Caco-2 (cell line): ENCODE measurements at places on chromosomes 2 and 18. TPM values are rescaled to one million over a fixed set of nuclear protein-coding genes. Genes with fewer than 3 reads are reported as not detected.

Gene C2orf80
- total RNA-seq: not detected in 2 replicates

Gene COA5
- 35.7 TPM in 2 replicates for total RNA-seq

Gene LYPD6
- total RNA-seq: 9.0 and 10.5 TPM in 2 replicates

Gene SUMO1
- total RNA-seq: 137 and 143 TPM in 2 replicates

Gene TLK1
- total RNA-seq: 77.7 and 85.1 TPM in 2 replicates

Gene LRRTM4
- total RNA-seq: 0.21 and 0.32 TPM in 2 replicates

Gene PFN4
- total RNA-seq: 1.3 and 1.4 TPM in 2 replicates

Gene C1QL2
- not detected in 2 replicates for total RNA-seq

Gene SERPINB3
- not detected in 2 replicates for total RNA-seq

Gene SERPINB2
- total RNA-seq: not detected in 2 replicates

Gene KRTCAP3
- 47.8 and 53.9 TPM in 2 replicates for total RNA-seq

Gene CNNM3
- 62.5 and 69.1 TPM in 2 replicates for total RNA-seq

GRCh38 chr2:219104107-219105035, 43.6 kb upstream of the IHH start:
- DNase-seq: peak; percentile 60

DNA sequence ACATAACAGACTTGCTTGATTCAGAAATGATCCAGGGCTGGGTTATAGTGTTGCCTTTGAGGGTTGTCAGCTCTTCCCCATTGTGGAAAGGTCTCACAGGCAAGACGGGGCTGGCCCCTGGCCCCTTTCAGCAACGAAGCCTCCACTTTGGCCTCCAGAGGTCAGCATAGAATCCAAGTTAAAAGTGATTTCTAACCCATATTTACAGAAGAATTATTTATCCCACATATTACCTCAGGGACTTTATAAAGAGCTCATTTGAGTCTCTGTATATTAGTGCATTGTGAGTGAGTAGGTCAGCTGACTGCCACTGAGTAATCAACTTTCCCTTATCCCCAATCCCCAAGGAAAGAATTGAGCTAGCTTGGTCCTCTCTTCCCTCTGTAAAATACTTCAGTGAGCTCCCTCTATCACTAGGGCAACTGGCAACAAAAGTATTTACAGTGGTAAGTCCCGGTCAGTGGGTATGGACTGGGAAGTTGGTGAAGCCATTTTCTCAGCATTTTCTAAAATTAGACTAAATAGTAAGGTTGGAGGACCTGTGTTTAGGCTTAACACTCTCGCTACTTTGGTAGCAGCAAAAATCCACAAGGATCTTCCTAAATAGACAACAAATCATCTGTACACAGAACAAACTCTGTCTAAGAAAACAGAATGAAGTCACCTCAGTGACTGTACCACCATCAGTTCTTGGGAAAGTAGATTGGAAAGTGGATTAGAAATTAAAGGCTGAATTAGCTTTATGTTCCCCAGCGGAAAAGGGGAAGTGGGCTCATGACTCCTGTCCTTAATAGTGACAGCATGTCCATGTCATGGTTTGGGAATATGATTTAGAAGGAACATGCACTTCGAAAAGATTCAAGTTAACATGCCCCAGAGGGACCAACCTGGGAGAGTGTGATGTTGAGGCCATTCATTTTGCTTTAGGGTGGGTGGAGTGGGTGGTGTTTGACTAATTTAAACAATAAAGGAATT, 171.0 kb upstream of the SIX3 start:
- DNase-seq: no peak

GRCh38 chr2:133817680-133818566, 249.7 kb upstream of the NCKAP5 start:
- DNase-seq: peak; percentile 55

- DNase-seq: no peak
Observed at GRCh38 chr2:145323512-145323911, 803.6 kb upstream of the ZEB2 start.

GRCh38 chr2:211086049-211086448, 529.6 kb downstream of the CPS1 start:
- no peak for DNase-seq

- DNase-seq: no peak
Observed at GRCh38 chr2:73868204-73868978, 24.4 kb upstream of the ACTG2 start.

- DNase-seq: no peak
Observed at GRCh38 chr2:169086893-169087467, 17.6 kb downstream of the DHRS9 start.

DNA sequence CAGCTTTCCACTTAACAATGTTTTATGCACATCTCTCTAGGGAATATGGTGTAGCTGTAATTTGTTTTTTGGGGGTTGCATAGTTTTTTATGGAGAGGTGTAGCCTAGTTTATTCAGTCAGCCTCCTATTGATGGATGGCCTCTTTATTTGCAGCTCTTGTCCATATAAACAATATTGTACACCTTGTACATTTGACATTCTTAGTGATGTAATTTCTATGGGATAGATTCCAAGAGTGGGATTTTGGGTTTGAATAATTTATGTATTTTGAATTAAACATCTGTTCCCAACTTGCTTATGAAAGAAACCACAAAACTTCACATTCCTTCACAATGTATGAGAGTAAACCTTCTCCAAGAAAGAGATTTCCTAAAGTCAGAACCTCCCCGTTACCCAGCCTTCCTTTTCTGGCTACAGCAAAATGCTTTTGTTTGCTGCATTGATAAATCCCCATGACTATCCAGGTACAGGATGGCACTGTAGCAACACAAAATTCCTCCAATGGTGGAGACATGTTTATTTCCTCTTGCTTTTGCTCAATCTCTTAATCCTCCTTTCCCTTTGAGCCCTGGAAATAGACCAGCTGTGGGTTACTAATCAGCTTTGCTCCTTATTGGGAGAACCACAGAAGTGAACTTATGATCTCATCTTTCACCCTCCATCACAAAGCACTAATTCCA, 58.4 kb upstream of the GALR1 start:
- no peak for DNase-seq

DNA sequence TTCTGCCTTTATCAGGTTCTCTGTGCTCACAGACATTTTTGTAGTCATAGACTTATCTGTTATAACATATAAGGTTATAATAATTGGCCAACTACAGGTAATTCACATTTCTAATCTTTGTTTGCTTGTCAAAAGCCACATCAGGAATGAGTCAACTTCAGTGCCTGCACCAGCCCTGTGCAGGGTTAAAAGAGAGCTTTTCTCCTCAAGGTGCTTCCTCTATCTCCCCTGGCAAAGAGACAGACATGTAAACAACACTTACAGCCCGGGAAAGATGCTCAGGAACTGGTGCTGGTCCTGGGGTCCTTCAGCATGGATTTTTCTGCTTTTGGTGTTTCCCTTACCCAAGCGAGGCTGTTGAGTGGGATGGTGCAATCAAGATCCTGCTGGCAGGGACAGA, 7.7 kb upstream of the EHD3 start:
- no peak for DNase-seq

GRCh38 chr2:150090031-150090430, 397.4 kb downstream of the RND3 start:
- peak; percentile 81 for DNase-seq

DNA sequence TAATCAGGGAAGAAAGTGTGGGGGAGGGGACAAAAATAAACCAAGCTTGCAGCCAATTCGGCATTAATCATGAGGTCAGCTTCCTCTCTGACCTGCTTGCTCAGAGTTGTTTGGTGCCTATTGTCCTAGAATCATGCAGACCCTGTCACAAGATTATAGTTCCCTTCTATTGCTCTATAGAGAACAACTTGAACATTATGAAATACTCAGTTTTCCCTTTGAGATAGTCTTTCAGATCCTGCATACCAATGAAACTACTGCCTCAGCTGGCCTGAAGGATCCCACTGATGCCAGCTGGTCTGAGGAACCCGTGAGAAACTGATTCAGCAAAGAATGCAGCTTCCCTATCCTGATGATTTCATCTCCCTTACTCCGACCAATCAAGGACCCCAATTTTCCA, 955 bp upstream of the BBS5 start:
- DNase-seq: no peak

- DNase-seq: no peak
Observed at GRCh38 chr2:142131010-142131669, at the start of gene LRP1B. Gene LRP1B (minus strand): TSS chr2:142131016. CDS start chr2:142130729, 287 bp downstream.

GRCh38 chr18:35707247-35707646, 125.7 kb downstream of the GALNT1 start:
- DNase-seq: no peak

GRCh38 chr18:26051843-26052242, 38.6 kb downstream of the SS18 start:
- no peak for DNase-seq
